ENCODE measurements at places on chromosomes 12 and 14.

DNA sequence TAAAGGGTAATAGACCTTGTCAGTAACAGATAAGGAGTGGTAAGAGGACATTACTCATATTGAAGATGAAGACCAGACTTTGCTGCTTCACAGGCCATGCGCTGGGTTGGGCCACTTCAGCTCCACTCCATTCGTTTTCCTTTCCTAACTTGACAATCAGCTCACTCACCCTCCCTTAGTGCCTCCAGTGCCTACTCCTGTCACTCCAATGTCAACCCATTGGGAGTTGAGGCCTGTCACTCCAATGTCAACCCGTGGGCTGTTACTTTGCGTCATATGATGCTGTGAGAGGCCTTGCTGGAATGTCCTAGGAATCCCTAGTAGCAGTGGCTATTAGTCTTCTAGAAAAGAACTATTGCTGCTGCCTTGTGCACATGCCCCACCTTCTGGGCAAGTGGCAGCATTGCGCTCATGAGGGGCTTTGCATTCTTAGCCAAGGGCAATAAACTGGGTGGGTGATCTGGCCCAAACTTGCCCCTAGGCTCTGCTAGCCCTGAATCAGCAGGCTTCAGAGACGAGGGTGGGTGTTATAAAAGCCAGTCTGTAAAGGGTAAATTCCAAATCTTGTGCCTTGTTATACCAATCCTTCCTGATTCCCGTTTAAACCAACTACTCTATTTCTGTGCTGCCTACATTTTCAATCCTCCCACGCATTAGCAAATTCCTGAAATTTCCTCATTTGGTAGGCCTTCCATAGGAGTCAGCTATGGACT lies 36.1 kb downstream of the BAZ2A start:
- peak; percentile 95 for DNase-seq

DNA sequence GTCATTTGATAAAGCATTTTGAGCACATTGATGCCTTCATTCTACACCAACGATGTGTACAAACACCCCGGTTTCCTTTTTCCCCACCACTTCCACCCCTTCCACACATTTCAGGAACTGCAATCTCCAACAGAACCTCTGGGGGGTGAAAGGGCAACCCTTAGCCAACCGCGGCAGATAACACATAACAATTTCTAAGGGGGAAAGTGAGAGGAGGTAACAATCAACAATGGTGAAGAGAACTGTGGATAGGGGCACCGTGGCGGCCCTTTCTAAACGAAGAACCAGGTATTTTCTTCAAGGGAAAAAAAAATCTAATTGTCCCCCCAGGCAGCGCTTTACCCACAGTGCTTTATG lies 1.1 kb downstream of the KITLG start:
- peak; percentile 70 for DNase-seq

- peak; percentile 20 for DNase-seq
These were observed at the start of gene GALNT9 for GRCh38 chr12:132329036-132329719. GALNT9 (minus strand) TSS chr12:132329589; CDS start chr12:132329203, 386 bp downstream.

DNA sequence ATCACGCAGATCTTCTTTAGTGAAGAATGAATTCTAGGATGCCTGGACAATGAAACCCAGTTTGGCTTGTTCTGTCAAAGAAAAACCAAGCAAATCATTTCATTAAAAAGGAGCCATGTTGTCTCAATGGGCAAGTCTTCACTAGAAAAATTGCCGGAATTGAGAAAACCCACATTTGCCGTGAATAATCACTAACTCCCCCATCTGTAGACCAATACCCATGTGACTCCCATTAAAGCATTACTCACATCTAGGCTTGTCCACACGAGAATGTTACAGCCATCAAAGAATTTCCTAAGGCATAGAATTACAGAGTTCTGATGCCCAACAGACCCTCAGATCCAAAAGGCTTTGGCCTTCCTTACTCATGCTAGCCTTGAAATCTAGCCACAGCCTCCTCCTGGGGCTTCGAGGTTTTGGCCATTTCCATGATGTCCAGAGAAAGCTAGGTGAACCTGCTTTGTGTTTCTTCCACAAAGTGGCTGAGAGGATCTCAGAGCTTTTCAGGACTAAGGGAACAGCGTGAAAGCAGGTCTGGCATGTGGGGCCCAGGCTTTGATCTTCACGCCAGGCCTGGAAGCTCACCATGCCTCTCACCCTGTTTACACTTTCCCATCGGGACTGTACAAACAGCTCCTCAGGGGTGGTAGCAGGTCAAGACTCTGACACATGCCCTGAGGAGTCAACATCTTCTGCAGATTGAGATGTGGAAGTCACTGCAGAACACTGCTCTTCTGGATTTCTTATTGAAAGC lies 12.1 kb downstream of the SLC7A8 start:
- DNase-seq = peak; percentile 79

GRCh38 chr12:13627536-13627935 lies 353.9 kb downstream of the GRIN2B start:
- peak; percentile 50 for DNase-seq

GRCh38 chr12:104478396-104479122 lies 21.8 kb downstream of the CHST11 start:
- DNase-seq = no peak

DNA sequence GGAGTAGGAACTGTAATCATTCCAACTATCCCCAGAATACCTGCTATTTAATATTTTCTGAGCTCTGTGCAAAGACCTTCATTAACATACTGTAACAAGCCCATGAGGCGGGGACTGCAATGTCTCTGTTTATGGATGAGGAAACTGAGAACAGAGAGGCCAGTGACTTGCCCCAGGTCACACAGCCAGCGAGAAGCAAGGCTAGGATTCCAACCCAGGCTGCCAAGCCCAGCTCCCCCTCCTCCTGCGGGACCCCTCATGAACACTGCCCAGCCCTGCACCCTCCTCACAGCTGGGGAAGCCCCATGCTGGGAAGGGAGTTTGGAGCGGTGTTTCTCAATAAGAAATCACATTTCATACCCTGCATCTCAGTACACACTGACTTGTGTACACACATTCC lies 10.9 kb downstream of the HVCN1 start:
- DNase-seq = no peak

DNA sequence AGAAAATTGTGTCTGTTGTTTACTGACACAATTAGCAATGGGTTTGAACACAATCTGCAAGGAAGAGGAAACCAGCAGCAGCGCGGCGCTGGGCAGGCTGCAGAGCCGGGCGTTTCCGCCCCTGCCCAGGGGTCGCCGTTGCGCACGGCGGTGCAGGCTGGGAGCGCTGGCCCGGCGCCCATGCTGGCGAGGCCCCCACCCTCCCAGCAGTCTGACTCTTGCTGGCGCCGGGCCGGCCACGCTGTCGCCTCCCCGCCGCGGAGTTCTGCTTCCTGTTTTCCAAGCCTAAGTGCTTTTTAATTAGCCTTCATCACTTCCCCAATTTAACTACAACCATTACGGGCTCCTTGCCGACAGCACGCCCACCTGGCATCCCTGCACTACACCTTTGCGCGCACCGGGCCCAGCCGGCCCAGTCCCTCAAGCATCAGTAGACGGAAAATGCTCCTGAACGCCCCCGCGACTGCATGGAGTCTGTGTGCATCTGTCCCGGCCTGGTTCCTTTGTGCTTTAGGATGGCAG lies 212.1 kb downstream of the GXYLT1 start:
- DNase-seq = peak; percentile 86

GRCh38 chr12:107225635-107226034 lies 132.3 kb upstream of the CRY1 start:
- DNase-seq = peak; percentile 26

GRCh38 chr12:109587921-109588320 lies 14.3 kb downstream of the MVK start:
- DNase-seq = no peak

- DNase-seq = no peak
These were observed 267.7 kb upstream of the DIO3 start for GRCh38 chr14:101293605-101294004.

- peak; percentile 86 for DNase-seq
These were observed at the start of gene VDR for GRCh38 chr12:47904713-47905709. VDR (minus strand) TSS chr12:47904994; CDS start chr12:47879113, 25,881 bp downstream.

DNA sequence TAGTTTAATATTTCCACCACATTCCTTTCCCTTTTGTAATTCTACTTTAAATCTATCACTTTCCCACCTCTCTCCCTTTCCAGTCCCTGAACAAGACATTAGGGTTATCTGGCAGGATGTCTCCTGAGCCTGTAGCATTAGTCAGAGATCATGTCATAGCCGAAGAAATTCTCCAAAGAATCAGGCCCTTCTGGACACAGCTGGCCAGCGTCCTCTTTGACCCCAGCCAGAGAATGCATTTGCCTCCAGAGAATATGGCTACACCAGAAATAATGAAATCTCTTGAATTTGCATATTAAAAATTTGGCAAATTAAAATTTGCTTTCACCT lies 56.7 kb downstream of the NTF3 start:
- DNase-seq = no peak

DNA sequence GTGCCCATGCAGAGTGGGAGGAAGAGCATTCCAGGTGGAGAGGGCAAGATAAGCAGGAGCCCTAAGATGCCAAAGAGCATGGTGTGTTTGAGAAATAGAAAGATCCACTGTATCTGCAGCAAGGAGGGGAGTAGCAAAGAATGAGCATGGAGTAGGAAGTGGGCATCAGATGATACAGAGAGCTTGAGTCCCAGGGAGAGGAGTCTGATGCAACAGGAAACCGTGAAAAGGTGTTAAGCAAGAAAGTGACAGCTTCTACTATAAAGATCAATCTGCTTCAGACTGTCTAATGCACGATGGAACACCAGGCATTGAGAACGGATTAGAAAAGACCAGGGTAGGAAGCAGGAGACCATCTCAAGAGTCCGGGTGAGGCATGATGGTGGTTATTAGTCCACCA lies 12.3 kb upstream of the GPRC5D start:
- DNase-seq = no peak

Data from ELF-1 (cell line).